ENCODE measurements at places on chromosomes 2 and 18.

DNA sequence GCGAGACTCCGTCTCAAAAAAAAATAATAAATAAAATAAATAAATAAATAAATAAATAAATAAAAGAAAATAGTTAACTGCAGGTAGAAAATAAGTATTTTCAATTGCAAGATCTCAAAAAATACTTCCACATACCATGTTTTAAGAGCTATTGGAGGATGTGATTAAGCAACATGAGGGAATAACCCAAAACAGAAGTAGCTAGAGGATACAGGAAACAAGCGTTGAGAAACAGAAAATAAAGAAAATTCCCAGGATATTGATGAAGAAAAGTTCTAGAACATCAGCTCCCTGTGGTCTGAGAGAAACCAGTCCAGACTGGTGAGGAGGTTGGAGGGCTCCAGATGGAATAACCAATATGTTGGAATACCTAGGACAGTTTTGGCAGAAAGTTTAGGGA, 57.3 kb upstream of the RND3 start:
- no peaks in the 10 kb centered on the region for H3K27me3 ChIP-seq
- H3K36me3 ChIP-seq = no peaks in the 10 kb centered on the region
- no peak overlapping the region for H3K4me3 ChIP-seq
- DNase-seq = no peak

- H3K4me3 ChIP-seq = no peak overlapping the region
- no peak overlapping the region for H3K27ac ChIP-seq
- H3K27me3 ChIP-seq = no peaks in the 10 kb centered on the region
- H3K36me3 ChIP-seq = no peaks in the 10 kb centered on the region
- no peak for DNase-seq
- no peaks in the 10 kb centered on the region for H3K4me1 ChIP-seq
Measured at GRCh38 chr2:23366720-23367119, 18.3 kb upstream of the KLHL29 start.

DNA sequence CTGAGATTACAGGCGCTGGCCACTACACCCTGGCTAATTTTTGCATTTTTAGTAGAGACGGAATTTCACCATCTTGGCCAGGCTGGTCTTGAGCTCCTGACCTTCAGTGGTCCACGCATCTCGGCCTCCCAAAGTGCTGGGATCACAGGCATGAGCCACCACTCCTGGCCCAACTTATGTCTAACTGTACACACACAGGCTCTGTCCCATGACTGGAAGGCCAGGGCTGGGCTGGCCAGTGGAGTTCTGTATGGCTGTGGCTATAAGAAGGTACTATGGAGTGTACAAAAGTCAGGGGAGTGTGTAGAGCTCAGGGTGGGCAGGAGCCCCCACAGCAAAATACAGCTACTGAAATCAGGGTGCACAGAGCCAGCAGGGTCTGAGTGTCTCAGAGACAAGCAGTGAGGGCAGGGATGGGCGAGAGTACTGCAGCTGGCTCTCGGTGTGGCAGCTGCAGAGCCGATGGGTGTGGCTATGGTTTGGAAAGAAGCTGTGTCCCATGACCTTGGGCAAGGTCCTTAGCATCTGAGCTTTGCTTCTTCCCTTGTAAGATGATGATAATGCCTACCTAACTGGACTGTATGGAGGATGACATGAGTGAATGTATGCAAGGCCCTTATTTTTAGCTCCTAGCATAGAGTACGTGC, 10.4 kb upstream of the MSGN1 start:
- H3K36me3 ChIP-seq = no peaks in the 10 kb centered on the region
- no peaks in the 10 kb centered on the region for H3K4me1 ChIP-seq
- no peak overlapping the region for H3K27ac ChIP-seq
- no peaks in the 10 kb centered on the region for H3K27me3 ChIP-seq
- no peak for DNase-seq

DNA sequence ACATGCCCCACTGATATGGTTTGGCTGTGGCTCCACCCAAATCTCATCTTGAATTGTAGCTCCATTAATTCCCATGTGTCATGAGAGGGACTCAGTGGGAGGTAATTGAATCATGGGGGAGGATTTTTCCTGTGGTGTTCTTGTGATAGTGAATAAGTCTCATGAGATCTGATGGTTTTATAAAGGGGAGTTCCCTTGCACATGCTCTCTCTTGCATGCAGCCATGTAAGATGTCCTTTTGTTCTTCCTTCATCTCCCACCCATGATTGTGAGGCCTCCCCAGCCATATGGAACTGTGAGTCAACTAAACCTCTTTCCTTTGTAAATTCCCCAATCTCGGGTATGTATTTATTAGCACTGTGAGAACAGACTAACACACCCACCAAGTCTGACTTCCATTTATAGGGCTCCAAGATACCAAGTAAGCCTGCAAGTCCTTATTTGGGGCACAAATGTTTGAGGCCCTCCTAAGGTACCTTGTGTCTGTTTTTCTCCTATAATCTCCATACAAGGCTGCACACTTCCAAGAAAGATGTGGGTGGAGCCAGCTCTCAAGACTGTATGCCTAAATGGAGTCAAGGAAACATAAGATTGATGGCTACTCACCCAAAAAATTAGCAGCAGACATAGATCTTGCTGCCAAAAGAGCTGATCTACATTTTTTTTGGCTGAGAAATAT, 364.7 kb downstream of the TXNL1 start:
- DNase-seq = no peak
- no peaks in the 10 kb centered on the region for H3K36me3 ChIP-seq
- no peak overlapping the region for H3K27ac ChIP-seq
- no peak overlapping the region for H3K4me3 ChIP-seq
- no peaks in the 10 kb centered on the region for H3K27me3 ChIP-seq

DNA sequence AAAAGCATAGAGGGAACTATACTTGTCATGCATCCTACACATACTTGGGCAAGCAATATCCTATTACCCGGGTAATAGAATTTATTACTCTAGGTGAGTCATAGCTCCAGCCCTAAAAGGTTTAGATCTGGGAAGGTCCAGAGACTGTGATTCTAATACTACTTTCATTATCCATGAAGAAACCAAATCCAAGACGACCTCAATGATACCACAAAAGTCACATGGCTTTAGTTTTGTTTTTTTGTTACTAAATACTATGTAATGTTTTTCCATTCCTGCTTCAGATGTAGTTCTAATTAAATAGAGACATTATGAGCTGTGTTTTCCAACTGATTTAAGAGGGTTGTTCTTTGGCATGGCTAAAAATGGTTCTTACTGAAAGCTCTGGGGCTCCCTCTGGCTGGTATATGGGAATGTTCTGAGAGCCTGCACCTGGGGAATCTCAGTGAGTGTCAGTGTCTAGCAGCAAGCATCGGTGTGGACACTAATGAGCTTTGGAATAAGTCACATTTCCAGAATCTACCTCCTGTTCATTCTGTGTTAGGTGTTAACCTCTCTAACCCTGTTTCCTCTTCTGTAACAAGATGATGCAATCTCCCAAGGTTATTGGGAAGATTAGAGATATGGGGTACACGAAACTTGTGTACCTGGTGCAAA, 20.5 kb upstream of the IL1RL2 start:
- no peaks in the 10 kb centered on the region for H3K27me3 ChIP-seq
- H3K27ac ChIP-seq = no peak overlapping the region
- H3K36me3 ChIP-seq = no peaks in the 10 kb centered on the region
- DNase-seq = no peak
- H3K4me3 ChIP-seq = no peak overlapping the region

DNA sequence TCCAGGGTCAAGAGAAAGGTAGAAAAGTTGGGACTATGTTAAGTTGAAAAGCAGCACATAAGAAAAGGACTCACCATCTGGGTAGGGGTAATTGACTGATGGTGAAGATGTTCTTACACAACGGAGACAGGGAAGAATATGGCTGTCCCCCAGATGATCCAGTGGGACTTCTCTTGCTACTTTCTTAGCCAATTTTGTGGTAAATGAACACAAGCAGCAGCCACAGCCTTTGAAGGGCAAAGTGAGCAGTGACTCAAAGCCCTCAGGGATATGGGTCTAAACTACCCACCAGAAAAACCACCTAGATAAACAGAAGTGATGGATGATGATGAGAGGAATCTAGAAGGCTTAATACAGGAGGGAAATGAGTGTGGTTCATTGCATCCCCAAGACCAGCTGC, 65.8 kb upstream of the SLC9A2 start:
- H3K4me3 ChIP-seq = no peak overlapping the region
- no peaks in the 10 kb centered on the region for H3K4me1 ChIP-seq
- no peaks in the 10 kb centered on the region for H3K36me3 ChIP-seq
- no peak overlapping the region for H3K27ac ChIP-seq
- DNase-seq = no peak

All from MM.1S (cell line).